Liver (tissue), 10 donors: ENCODE measurements at places on chromosomes 3 and 15. TPM values are rescaled to one million over a fixed set of nuclear protein-coding genes. Genes with fewer than 3 reads are reported as not detected.

Gene RTP1
- polyA plus RNA-seq: not detected

Gene KBTBD8
- 0.08 TPM for polyA plus RNA-seq

Gene CGNL1
- 12.9 TPM for polyA plus RNA-seq

Gene ROBO2
- 0.22 TPM for polyA plus RNA-seq

Gene SMCO1
- polyA plus RNA-seq: not detected

Gene LSAMP
- 0.01 TPM for polyA plus RNA-seq
